ENCODE measurements at places on chromosomes 11 and 22.

- DNase-seq, result no peak
Observed at GRCh38 chr11:72618803-72619202, 55.4 kb downstream of the PDE2A start.

- no peak for DNase-seq
Observed at GRCh38 chr22:32533265-32534111, 58.9 kb downstream of the FBXO7 start.

GRCh38 chr11:62553080-62553838 lies 6.7 kb upstream of the AHNAK start:
- no peak for DNase-seq

DNA sequence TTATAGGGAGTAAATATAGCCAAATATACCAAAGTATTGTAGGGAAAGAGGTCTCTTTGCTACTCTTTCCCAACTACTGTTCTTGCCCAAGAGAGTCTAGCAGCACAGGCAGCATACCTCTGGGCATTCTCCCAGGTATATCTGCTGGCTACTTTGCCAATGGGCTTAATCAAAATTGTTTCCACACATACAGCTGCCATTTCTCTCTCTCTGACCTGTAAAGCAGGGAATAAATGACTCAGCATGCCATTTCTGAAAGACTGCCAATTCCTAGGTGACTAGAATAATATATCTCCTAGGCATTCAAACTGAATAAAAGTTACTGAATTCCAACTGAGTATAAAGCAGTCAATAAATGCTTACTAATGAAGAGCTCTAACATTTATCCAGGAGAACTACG lies 44.6 kb downstream of the RDX start:
- no peak for DNase-seq

GRCh38 chr11:66076561-66076960 lies 6.5 kb downstream of the PACS1 start:
- no peak for DNase-seq

GRCh38 chr11:35340071-35340470 lies 79.3 kb downstream of the SLC1A2 start:
- no peak for DNase-seq

DNA sequence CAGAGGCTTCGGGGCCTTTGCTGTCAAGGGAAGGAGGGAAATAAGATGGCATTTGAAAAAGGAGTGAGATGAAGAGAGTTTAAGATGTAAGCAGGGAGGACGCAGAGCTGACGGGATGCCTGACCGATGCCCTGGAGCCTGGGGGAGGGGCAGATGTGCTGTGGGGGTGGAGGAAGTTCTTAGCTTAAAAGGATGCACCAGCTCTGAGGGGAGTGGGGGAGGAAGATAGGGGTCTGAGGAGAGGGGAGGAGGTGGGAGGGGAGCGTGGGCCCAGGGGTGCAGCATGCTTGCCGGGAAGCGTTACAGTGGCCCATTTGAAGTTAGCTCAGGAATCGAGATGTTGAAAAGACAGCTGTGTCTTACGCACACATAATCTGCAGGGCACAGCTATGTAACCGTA lies 56.3 kb downstream of the RPS6KA4 start:
- no peak for DNase-seq
